ENCODE measurements at places on chromosomes 3 and 15. TPM values are rescaled to one million over a fixed set of nuclear protein-coding genes. Genes with fewer than 3 reads are reported as not detected.
A peak's percentile ranks its signal among the peaks of the same experiment; 100 is the strongest.

DUOXA2 gene
- polyA plus RNA-seq: not detected

HRG gene
- polyA plus RNA-seq: not detected

BSN gene
- polyA plus RNA-seq: 0.03 TPM

EPHA3 gene
- not detected for polyA plus RNA-seq

DNA sequence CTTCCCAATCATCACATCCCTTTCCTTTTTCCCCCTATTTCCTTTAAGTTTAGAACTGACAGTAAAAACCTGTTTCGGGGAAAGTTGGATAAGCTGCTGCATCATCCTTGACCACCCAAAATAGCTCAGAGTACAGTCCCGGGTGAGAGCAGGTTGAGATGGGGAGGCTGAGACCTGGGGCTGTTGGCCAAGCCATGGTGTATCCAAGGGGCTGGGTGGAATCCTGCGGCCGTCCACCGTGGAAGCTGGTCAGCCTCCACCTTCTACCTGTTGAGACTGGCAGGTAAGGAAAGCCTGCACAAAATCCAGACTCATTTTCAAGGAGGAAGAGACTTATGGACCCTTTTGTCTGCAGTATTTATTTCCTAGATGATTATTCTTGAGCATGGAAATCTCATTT, 128.2 kb upstream of the PLXNA1 start:
- H3K4me1 ChIP-seq: peaks cover 9% of the 10 kb centered on the region
- H3K36me3 ChIP-seq: no peaks in the 10 kb centered on the region
- no peak overlapping the region for H3K4me3 ChIP-seq
- H3K27ac ChIP-seq: no peak overlapping the region

GRCh38 chr3:122314228-122314876, 10.7 kb upstream of the CSTA start:
- no peaks in the 10 kb centered on the region for H3K27me3 ChIP-seq
- DNase-seq: peak; percentile 63
- H3K27ac ChIP-seq: peak overlapping the region; percentile 41
- H3K4me3 ChIP-seq: no peak overlapping the region

DNA sequence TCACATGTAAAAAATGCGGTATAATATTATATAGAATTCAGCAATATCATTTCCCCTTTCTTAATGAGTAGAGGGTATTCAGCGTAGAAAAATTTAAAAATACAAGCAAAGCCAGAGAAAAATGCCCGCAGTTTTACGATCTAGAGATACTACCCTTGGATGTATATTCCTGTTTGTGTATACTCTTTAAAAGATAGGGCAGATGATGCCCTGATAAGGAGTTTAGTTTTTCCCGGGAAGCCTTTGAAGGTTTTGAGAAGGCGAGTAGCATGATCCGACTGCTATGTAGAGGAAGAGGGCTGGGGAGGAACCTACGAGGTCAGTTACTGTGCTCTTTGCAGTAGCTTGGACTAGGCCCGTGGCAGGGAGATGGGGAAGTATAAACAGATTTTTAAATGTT, 1.2 kb downstream of the YEATS2 start:
- DNase-seq: peak; percentile 59
- no peaks in the 10 kb centered on the region for H3K36me3 ChIP-seq
- peak overlapping the region; percentile 94 for H3K4me3 ChIP-seq
- H3K27me3 ChIP-seq: no peaks in the 10 kb centered on the region
- peak overlapping the region; percentile 72 for H3K27ac ChIP-seq
- no peaks in the 10 kb centered on the region for H3K4me1 ChIP-seq

GRCh38 chr3:62289922-62290321, 83.4 kb downstream of the FEZF2 start:
- H3K36me3 ChIP-seq: peaks cover 14% of the 10 kb centered on the region
- no peak for DNase-seq
- no peak overlapping the region for H3K4me3 ChIP-seq
- H3K4me1 ChIP-seq: no peaks in the 10 kb centered on the region
- no peak overlapping the region for H3K27ac ChIP-seq

DNA sequence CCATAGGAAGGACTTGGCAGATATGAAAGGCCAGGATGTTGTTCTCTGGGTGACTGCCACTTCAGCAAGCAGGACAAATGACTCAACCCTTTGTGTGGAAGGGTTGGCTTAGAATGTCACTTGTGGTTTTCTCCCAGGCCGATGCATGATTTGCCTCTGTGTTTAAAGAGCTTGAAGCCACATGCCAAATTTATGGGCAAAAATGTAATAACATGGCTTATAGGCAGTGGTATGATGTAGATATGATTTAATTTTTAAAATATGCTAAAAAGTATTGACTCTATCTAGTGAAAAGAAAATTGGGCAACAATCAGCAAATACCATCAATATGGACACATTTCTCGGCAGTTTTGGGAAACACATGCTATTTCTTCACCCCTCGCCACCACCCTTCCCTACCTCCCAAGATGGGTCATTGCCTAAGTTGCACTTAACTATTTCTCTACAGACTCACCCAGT, 114.6 kb downstream of the CYP19A1 start:
- H3K27me3 ChIP-seq: no peaks in the 10 kb centered on the region
- peak; percentile 96 for DNase-seq
- H3K27ac ChIP-seq: peak overlapping the region; percentile 85
- H3K36me3 ChIP-seq: no peaks in the 10 kb centered on the region
- H3K4me1 ChIP-seq: peaks cover 39% of the 10 kb centered on the region
